ENCODE measurements at places on chromosomes 12 and 14.

DNA sequence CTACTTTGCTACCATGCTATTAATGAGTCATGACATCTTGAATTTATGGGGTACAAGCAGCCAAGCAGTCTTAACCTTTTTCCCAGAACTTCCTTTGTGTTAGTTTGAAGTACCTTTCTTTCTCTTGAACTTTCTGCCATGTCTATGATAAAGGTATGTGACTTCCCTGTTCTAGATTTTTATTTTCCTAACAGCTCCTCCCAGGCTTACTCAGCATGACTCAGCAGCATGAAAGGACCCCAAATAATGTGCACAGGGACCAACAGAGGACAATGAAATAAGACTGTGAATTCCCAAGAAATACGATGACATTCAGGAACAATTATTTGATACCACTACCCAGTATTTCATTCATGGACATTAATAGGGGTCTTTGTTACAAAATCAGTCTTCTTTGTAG is 60.0 kb downstream of the TTC6 start:
- DNase-seq, result no peak
- no peak overlapping the region for H3K27ac ChIP-seq
- H3K4me3 ChIP-seq, result no peak overlapping the region
- H3K4me1 ChIP-seq, result no peaks in the 10 kb centered on the region
- no peaks in the 10 kb centered on the region for H3K36me3 ChIP-seq
- H3K27me3 ChIP-seq, result no peaks in the 10 kb centered on the region

DNA sequence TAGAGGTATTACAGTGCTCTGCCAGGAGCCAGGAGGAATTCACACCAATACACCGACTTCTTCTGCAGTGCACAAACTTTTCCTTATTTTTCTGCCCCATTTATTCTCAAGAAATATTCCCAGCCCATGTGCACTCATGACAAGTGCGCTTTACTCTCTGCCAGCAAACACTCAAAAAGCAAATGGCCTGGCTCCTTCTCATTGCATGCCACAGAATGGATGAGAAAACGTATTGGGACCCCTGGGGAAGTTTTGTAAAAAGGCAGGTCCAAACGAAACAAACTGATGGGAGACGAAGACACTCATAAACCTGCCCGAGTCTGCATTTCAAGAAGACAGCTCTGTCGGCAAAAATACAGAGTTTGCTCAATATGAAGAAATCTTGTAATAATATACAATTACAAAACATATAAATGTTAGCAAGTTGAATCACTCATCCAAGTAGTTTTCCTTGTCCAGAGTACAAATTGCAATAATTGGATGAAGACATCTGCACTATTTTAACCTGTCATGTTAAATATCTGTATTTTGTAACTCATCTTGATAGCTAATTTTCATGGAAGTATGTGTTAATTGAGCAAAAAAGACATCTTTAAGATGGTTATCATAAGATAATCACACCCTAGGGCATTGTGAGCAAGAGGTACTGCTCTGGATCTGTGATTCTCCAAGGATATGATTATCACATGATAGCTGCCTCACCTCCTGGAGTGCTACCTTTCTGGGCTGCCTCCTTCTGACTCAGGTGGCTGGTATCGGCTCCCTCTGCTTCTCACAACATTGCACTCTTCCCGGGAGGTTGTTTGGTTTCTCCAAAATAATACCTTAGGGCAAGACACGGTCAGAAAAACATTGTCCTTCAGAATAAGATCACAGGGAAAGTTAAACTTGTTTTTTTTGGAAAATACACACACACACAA is 260.8 kb upstream of the G2E3 start:
- DNase-seq, result no peak
- no peaks in the 10 kb centered on the region for H3K27me3 ChIP-seq
- no peak overlapping the region for H3K4me3 ChIP-seq
- no peaks in the 10 kb centered on the region for H3K36me3 ChIP-seq
- H3K27ac ChIP-seq, result no peak overlapping the region
- no peaks in the 10 kb centered on the region for H3K4me1 ChIP-seq

- DNase-seq, result no peak
- H3K27me3 ChIP-seq, result no peaks in the 10 kb centered on the region
- no peaks in the 10 kb centered on the region for H3K4me1 ChIP-seq
- H3K27ac ChIP-seq, result no peak overlapping the region
These were observed 191.8 kb downstream of the DACT1 start for GRCh38 chr14:58829594-58829993.

DNA sequence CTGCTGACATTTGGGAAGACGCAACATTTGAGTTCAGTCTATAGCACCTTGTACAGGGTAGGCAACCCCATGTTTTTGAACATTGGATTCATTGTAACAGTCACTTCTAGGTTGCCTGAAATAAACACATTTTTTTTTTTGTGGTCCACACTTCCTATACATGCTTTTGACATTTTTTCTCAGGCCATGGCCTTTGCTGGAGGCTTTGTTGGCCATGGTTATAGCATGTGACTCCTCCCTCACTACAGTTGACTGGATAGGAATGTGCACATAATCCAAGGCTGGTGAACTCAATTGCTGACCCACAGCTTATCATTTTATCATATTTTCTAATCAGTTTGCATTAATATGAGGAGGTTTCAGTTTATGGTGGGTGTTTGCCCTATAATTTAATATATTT is 60.6 kb downstream of the TMEM117 start:
- H3K27ac ChIP-seq, result no peak overlapping the region
- no peak for DNase-seq
- H3K4me1 ChIP-seq, result no peaks in the 10 kb centered on the region
- no peak overlapping the region for H3K4me3 ChIP-seq
- H3K27me3 ChIP-seq, result no peaks in the 10 kb centered on the region
- no peaks in the 10 kb centered on the region for H3K36me3 ChIP-seq

DNA sequence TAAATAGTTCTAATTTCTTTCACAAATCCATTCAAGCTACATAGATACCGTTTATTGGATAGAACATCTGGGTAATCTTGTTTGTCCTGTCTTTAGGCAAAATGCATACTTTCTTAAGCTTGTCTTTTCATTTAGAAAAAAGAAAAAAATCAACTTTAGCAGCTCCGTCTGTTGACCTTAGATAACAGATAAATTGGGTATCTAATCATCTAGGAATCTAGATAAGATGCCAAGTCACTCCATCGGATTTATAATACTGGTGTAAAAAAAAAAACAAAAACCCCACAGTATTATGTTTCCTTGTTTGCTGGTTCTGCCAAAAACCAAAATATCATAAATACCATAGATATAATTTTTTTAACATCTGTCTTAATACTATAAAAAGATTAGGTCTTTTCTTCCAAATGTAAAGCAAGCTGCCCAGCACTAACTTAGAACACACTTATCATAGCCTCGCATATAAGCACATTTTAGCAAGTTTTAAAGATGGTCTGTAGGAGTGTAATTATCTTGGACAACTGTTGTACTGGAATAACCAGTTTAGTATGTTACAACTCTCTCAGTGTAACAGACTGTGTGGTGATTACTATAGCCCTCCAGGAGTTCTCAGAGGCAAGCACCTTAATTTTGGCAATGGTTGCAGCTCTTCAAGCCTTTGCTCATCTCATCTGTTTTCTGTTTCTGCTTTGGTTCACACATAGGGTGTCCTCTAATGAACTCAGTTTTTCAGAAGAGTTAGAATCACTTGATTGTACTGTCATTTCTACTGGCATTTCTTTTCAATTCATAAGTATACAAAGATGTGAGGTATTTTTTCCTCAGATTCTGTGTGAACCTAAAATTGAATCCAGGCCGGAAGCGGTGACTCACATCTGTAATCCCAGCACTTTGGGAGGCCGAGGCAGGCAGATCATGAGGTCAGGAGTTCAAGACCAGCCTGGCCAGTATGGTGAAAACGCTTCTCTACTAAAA is 83.1 kb downstream of the ANO6 start:
- no peak overlapping the region for H3K4me3 ChIP-seq
- peaks cover 8% of the 10 kb centered on the region for H3K4me1 ChIP-seq
- DNase-seq, result no peak
- no peaks in the 10 kb centered on the region for H3K36me3 ChIP-seq

- H3K36me3 ChIP-seq, result no peaks in the 10 kb centered on the region
- H3K27ac ChIP-seq, result no peak overlapping the region
- H3K4me1 ChIP-seq, result no peaks in the 10 kb centered on the region
- DNase-seq, result no peak
These were observed 262.4 kb upstream of the PDE3A start for GRCh38 chr12:20105943-20106342.

All from breast epithelium (tissue), 4 donors.